ENCODE measurements at places on chromosomes 2 and 18.

- no peaks in the 10 kb centered on the region for H3K36me3 ChIP-seq
- no peak overlapping the region for H3K4me3 ChIP-seq
- H3K27me3 ChIP-seq: no peaks in the 10 kb centered on the region
- peaks cover 1% of the 10 kb centered on the region for H3K4me1 ChIP-seq
- DNase-seq: no peak
- H3K27ac ChIP-seq: no peak overlapping the region
Measured at GRCh38 chr2:170215021-170215420, 37.1 kb downstream of the MYO3B start.

DNA sequence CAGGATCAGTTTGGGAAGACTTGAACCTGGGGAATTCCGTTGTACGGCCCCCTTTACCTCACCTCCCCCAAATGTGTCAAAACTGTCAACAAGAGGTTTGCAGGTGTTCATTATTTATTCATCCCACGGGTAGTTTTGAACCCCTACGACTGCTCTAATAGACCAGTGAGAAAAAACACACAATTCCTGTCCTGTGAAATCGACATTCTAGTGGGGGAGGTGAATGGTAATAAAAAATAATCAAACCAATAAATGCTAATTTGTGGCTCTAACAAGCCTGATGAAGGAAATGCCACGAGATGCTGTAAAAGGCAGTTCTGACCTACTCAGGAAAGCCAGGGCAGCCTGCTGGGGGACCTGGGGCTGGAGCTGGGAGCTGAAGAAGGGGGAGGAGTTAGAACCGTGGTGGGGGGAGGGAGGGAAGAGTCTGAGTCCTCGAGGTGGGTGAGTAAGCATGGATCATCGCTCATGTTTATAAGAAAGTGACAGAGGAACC is 463 bp upstream of the DNAJB2 start:
- peaks cover 9% of the 10 kb centered on the region for H3K4me1 ChIP-seq
- no peaks in the 10 kb centered on the region for H3K36me3 ChIP-seq
- no peaks in the 10 kb centered on the region for H3K27me3 ChIP-seq
- peak overlapping the region; percentile 38 for H3K4me3 ChIP-seq

DNA sequence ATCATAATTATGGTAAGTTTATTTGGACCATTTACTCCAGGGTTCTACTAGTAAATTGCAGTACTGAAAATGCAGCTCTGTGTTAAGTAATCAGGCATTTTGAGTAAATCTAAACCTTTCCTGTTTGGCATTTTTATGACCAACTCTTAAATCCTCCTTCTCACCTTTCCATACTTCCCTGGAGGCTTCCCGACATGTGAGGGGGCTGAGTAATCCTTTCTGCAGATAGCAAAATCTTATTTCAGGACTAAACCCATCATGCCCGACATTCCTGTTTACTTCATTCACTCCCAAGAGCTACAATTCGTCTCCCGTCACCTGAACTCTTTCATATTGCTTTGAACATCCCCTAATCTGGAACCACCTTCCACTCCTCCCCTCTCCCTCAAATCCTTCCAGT is 296.6 kb downstream of the IKZF2 start:
- H3K4me3 ChIP-seq: no peak overlapping the region
- H3K27ac ChIP-seq: no peak overlapping the region
- no peaks in the 10 kb centered on the region for H3K27me3 ChIP-seq

DNA sequence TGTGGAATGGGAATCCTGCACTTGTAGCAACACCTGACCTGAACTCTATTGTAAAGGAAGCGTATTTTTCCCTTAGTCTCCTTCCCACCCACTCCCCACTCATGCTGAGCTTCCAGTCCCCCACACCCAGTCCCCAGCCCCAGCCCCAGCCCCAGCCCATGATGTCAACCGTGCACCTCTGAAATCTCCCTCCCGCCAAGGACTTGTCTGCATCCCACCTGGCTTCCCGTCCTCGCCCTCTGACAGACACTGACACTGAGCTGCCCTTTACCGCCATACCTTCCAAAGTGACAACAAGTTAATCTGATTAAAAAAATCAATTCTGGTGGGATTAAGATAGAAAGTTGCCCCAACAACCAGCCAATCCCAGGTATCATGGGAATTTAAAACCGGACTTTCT is 213.6 kb upstream of the CELF4 start:
- no peak overlapping the region for H3K4me3 ChIP-seq
- H3K36me3 ChIP-seq: no peaks in the 10 kb centered on the region
- no peak for DNase-seq
- H3K27me3 ChIP-seq: no peaks in the 10 kb centered on the region

GRCh38 chr18:76967721-76968472 is 145.5 kb downstream of the ZNF236 start:
- H3K27me3 ChIP-seq: no peaks in the 10 kb centered on the region
- peak; percentile 81 for DNase-seq
- H3K4me1 ChIP-seq: peaks cover 1% of the 10 kb centered on the region
- H3K36me3 ChIP-seq: no peaks in the 10 kb centered on the region
- peak overlapping the region; percentile 78 for H3K27ac ChIP-seq

DNA sequence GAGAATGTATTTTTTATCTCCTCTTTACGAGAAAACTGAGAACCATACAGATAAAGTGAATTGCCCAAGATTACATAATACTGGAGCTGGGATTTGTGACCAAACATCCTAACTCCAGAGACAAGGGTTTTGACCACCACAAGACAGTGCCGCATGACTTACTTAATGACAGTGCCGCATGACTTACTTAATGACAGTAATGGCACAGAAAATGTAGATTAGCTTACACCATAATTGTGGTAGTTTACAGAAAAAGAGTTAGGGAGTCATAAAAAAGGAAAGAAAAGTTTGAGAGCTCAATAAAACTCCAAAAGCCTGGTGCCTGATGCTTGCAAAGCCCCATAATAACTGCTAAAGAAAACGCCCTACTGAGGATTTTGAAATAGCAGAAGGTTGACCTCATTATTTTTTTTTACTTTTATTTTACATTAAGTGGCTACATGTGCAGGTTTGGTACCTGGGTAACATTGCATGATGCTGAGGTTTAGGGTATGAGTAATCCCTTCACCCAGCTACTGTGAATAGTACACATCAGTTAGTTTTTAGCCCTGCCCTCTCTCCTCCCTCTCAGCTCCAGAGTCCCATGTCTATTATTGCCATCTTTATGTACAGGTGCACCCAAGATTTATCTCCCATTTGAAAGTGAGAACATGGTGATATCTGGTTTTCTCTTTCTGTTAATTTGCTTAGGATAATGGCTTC is 310.0 kb upstream of the UBE2E3 start:
- DNase-seq: no peak
- H3K27me3 ChIP-seq: no peaks in the 10 kb centered on the region
- no peak overlapping the region for H3K4me3 ChIP-seq
- H3K36me3 ChIP-seq: no peaks in the 10 kb centered on the region
- no peak overlapping the region for H3K27ac ChIP-seq

- no peak for DNase-seq
- no peaks in the 10 kb centered on the region for H3K27me3 ChIP-seq
- H3K27ac ChIP-seq: no peak overlapping the region
Measured at GRCh38 chr2:25306777-25307368, 34.9 kb downstream of the DNMT3A start.

DNA sequence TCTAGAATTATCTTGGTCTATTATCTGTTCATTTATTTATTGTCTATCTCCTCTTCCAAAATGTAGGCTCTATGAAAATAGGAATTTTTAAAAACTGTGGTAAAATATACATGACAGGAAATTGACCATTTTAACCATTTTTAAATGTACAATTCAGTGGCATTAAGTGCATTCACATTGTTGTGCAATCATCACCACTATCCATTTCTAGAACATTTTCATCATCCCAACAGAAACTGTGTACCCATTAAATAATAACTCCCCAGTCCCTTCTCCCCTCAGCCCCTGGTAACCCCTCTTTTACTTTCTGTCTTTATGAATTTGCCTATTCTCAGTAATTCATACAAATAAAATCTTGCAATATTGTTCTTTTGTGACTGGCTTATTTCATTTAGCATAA is 71.1 kb upstream of the LCLAT1 start:
- H3K27me3 ChIP-seq: no peaks in the 10 kb centered on the region
- no peak overlapping the region for H3K27ac ChIP-seq
- DNase-seq: no peak
- no peaks in the 10 kb centered on the region for H3K4me1 ChIP-seq
- H3K4me3 ChIP-seq: no peak overlapping the region

DNA sequence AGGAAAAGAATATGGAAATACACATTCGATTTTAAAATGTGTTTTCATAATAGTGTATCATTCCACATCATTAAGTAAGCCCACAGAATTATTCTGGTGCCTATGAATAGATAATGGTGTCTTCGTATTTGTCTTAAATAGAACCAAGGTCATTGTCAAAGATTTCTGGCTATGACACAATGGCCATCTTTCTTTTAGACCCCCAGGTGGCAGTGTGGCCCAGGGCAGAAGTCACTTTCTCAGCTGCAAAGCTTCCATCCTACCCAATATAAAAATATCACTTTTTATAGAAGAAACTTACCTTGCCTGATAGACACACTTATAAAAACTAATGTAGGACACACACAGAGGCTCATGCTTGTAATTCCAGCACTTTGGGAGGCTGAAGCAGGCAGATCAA is 57.5 kb downstream of the ZRANB3 start:
- no peak overlapping the region for H3K27ac ChIP-seq
- H3K27me3 ChIP-seq: no peaks in the 10 kb centered on the region
- no peaks in the 10 kb centered on the region for H3K36me3 ChIP-seq
- no peaks in the 10 kb centered on the region for H3K4me1 ChIP-seq
- H3K4me3 ChIP-seq: no peak overlapping the region

DNA sequence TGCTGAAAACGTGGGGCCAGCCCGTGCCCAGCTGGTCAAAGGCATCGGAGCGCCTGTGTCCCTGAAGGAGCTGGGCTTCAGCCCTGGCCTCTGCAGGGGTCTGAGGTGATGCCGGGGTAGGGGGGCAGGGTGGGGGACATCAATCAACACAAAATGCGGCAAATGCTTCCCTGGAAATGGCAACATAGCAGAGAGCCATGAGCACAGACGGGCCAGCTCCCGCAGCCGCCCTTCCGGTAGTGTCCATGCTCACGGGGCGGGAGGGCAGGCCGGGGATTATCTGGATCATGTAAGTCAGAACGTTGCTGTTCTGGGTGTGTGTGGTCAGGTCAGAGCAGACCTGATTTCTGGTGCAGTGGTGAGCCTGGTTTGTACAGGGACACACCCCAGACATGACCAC is 56.5 kb upstream of the TWIST2 start:
- no peaks in the 10 kb centered on the region for H3K27me3 ChIP-seq
- no peak for DNase-seq
- no peak overlapping the region for H3K4me3 ChIP-seq
- no peaks in the 10 kb centered on the region for H3K4me1 ChIP-seq
- no peak overlapping the region for H3K27ac ChIP-seq

DNA sequence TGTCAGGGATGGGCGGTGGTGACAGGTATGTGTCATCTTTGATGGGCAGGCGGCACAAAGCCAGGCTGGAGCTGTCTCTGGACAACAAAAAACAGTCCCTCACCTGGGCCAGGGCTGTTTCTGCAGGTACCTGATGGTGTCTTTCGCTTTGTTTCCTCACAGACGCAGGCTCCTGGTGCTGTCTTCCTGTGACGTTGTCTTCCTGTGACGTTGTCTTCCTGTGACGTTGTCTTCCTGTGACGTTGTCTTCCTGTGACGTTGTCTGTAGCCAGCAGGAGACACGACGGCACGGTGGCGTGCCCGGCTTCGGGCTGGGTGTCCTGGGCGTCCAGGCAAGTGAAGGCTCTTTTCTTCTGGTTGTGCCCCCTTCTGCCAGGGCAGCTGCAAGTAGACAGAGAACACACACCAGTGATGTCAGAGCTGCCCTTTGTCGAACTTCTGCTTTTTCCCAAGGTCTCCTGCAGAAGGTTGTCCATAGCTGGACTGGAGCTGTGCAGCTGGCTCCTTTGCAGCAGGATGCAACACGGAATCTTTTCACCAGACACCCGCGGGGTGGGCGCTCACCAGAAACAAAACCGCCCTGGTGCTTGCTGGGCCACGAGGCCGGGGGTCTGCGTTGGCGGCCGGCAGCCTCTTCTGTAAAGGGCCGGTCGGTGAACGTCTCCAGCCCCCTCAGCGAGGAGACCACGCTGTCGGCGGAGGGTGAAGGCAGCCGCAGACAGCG is 21.1 kb downstream of the GPR35 start:
- DNase-seq: no peak
- no peak overlapping the region for H3K27ac ChIP-seq
- H3K27me3 ChIP-seq: no peaks in the 10 kb centered on the region

- H3K4me3 ChIP-seq: no peak overlapping the region
- no peak overlapping the region for H3K27ac ChIP-seq
- no peak for DNase-seq
- H3K4me1 ChIP-seq: no peaks in the 10 kb centered on the region
- no peaks in the 10 kb centered on the region for H3K36me3 ChIP-seq
- no peaks in the 10 kb centered on the region for H3K27me3 ChIP-seq
Measured at GRCh38 chr18:51361130-51361860, 163.8 kb upstream of the MEX3C start.

- H3K27me3 ChIP-seq: no peaks in the 10 kb centered on the region
- no peak overlapping the region for H3K4me3 ChIP-seq
- peaks cover 11% of the 10 kb centered on the region for H3K4me1 ChIP-seq
- no peak for DNase-seq
- no peaks in the 10 kb centered on the region for H3K36me3 ChIP-seq
- H3K27ac ChIP-seq: no peak overlapping the region
Measured at GRCh38 chr2:130824492-130825061, 12.1 kb upstream of the ARHGEF4 start.

DNA sequence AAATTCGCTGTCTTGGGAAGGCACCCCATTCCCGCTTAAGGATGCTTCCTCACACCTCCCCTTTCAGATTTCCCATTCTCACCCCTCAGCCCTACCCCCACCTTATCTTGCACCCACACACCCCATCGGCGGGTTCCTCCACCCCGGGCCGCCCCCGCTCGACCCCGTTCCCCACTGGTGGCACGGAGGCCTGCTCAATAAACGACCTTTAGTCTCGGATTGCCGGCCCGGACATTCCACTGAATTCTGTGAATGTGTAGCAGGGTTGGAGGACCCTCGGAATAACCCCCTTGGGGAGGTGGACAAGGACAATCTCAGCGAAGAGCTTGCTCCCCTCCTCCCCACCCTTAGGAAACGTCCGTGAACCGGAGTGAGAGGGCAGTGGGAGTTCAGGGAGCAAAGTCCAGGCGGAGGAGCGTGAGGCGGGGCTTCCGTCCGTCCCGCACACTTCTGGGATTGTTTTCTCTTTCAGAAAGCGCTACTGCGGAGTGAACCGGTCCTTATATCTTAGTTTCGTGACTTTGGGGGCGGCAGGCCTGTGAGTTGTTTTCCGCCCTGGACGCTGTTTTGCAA is 2.8 kb upstream of the LBX2 start:
- H3K4me1 ChIP-seq: peaks cover 5% of the 10 kb centered on the region
- no peak overlapping the region for H3K27ac ChIP-seq
- no peak for DNase-seq
- no peaks in the 10 kb centered on the region for H3K36me3 ChIP-seq
- H3K4me3 ChIP-seq: peak overlapping the region; percentile 27
